ENCODE measurements at places on chromosomes 11 and 22.

GRCh38 chr22:44080936-44081861, 57.1 kb downstream of the PARVB start:
- peak; percentile 21 for DNase-seq

- DNase-seq = no peak
Measured at GRCh38 chr22:37690407-37690806, 4.3 kb downstream of the NOL12 start.

GRCh38 chr22:38228873-38229740, 27.3 kb downstream of the MAFF start:
- DNase-seq = no peak

DNA sequence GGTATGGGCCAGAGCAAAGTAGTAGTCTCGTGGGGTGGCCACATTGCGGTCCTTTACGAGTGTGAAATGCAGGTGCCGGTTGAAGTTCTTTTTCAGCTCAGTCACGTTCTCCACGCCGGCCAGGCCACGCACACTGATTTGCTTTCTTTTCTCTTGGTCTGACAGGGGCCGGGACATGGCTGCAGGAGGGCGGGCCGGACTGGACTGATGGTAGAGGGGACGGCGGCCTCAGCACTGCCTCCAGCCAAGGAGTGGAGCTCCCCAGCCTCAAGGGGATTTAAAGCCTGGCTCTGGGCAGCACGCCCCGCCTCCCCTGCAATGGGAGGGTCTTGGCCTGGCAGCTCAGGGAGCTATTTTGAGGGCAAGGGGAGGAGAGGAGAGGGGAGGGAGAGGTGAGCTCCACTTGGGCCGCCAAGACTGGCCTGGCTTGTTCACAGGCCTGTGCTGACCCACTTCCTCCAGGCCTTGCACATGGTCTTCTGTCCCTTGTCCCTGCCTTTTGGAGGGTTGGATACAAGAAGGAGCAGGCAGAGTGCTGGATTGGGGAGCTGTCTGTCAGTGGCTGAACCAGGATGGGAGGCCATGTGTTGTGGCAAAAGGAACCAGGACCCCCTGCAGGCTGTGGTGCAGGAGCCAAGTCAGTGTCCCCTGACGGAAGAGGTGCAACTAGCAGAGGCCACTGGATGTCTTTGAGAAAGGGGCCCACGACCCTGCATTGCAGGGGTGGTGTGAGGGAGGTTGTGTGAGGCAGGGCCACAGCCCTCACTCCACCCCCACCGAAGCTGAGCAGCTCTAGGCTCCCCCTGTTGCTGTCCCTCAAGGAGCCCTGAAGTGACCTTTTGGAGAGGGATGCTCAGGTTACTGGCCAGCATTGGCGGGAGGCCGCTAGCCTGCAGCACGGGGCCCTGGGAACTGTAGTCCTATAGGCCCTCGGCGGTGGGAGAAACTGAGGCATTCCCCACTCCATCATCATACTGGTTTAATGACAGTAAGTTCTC, at the start of gene PYGM:
PYGM (minus strand) TSS at position 253 of the 998 bp plus-strand sequence; CDS start at position 177, 76 bp downstream.
- DNase-seq = no peak

- DNase-seq = no peak
Measured at GRCh38 chr11:94103471-94103870, 25.2 kb upstream of the PANX1 start.

GRCh38 chr11:121575250-121575962, 122.6 kb upstream of the SORL1-AS1 start:
- DNase-seq = no peak

DNA sequence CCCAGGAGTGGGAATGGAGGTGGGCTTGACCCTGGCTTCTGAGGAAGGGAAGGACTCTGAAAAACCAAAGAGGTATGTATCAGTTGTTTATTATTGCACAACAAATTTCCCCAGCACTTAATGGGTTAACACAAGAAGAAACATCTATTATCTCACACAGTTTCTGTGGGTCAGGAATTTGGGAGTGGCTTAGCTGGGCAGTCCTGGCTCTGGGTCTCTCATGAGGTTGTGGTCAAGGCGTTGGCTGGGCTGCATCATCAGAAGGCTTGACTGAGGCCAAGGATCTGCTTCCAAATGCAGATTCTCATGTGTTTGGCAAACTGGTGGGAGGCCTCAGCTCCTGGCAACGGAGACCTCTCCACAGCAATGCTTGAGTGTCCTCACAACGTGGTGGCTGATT, 17.5 kb upstream of the SMIM38 start:
- DNase-seq = no peak

DNA sequence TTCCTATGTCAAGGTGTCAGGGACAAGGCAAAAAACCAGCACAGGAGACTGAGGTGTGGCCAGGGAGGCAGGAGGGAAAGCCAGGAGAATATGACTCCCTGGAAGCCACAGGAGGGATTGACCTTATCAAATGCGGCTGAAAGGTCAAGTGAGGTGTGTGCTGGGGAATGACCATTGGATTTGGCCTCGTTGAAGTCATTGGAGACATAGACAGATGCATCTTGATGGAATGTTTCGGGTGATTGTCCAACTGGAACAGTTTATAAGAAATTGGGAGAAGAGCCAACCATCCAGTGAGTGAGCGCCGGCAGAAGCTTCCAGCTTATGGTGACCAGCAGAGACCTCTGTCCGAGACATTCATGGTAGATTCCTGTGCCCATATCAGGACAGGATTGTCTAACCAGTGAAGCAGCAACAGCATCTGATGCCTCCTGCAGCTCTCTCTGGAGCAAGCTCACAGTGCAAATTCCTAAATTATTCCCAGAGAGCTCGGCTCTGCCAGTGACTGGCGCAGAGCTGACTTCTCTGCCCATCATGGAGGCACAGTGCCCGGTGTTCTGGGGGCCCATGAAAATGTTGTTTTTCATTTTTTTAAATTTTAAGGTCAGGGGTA, 95.4 kb downstream of the MYO18B start:
- no peak for DNase-seq
